ENCODE measurements at places on chromosomes 11 and 22. TPM values are rescaled to one million over a fixed set of nuclear protein-coding genes. Genes with fewer than 3 reads are reported as not detected.

The OR52A1 gene
- polyA plus RNA-seq, result not detected

DNA sequence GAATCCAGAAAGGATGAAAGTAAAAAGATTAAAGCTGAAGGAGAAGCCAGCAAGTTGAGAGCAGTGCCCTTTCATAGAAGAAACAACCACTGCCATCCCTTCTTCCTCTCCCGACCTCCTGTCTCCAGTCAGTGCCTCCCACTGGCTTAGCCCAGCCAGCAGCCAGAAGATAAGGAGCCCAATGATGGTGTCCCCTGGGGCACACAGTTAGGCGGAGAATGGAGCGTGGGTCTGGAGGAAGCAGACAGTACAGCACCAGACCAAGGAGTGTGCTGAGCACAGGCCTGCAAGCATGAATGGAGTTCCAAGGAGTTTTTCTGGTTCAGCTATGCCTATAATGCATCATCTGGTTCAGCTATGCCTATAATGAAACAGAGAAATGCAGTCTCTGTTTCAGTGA, 54.3 kb upstream of the TNRC6B start:
- no peak for DNase-seq

GRCh38 chr22:29871684-29872083, 11.3 kb upstream of the MTMR3 start:
- DNase-seq, result no peak

GRCh38 chr11:112777283-112777751, 183.9 kb upstream of the NCAM1 start:
- DNase-seq, result no peak

DNA sequence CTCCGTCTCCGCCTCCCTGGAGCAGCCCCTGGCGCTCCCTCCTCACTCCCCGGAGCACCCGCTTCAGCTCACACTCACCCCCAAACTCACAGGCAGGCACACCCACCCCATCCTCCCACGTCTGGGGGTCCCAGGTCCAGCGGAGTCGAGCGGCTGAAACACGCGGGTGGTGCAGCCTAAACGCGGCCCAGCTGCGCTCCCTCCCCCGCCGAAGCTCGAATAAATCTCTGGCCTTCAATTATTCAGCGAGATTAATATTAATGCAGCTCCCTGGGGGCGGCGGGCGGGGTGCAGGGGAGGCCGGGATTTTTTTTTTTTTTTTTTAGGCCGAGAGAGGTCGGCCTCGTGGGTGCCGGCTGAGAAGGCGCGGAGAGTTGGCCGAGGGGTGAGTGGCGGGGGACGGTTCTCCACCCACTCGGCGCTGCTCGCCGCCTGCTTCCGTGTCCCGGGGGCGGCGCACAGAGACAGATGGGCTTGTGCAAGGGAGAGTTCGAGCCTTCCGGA, 524 bp upstream of the SLC1A2 start:
- peak; percentile 24 for DNase-seq

GRCh38 chr11:40241524-40242051, 1217.9 kb downstream of the LRRC4C start:
- DNase-seq, result no peak

DNA sequence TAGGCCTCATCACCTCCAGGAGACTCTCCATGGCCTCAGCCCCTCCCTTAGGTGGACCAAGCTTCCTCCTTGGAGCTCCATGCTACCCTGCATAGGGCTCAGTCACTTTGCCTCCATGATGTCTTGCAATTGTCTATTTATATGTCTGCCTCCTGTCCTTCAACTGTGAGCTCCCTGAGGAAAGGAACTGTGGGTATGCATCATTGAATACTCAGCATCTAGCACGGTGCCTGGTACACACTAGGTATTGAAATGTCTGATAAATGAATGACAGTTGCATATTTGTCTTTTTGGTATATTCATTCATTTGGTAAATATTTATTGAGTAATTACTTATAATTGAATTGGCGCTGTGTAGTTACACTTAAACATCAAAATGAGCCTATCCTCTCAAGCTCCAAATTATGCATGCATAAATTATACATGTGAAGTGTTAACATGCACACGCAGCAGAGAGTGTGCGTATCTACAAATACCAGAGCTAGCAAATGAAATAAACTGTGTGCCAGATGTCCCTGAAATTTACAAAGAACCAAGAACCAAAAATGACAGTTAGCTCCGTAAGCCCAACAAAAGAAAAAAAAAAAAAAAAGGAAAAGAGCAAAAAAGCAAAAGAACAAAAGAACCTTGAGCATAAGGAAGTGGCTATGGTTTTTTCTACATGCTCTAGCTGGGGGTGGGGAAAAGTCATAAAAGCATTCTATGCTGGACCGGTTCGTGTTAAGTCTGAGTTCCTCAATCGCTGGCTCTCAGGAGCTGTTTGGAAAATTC, 25.2 kb downstream of the GRAP2 start:
- no peak for DNase-seq

GRCh38 chr22:23557467-23557866, 22.6 kb downstream of the IGLL1 start:
- no peak for DNase-seq

DNA sequence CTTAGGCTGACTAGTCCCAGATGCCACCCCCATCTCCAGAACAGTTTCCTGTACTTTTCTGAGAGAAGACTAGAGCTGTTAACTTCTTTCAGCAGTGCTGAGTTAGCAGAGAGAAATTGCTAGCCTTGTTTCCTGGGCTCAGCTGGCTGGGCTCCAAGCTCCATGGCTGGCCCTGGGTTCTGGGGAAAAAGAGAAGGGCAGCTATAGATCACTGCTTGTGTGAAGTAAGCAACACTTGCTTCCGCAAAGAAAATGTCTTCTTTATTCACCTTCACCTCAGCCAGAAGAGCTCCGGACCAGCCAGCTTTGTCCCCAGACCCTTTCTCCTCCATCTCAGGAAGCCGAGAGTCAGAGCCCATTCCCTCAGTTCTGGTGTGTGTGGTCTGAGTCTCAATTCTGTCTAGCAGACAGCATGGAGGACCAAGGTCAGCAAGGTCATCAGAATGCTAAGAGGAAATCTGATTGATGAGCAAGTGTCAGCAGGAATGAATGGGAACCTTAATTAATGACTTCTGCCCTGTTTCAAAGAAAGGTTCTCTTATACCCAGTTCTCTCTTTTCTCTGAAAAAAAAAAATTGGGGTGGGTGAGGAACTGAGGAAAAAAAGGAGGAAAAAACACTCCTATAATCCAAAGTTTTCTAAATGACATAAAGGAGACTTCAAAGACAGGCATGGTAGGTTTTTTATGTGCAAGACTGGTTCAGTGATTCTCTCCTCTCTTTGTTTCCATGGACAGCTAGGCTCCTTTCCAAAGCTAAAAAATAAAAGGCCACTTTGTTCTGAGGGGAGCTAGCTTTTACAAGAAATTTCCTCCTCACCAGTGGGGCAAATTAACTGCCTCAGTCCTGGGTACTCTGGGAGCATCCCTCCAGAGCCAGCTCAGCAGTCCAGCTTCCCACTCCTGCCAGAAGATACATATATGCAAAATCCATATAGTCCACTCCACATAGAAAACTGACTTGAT, 63.6 kb upstream of the FAM181B start:
- DNase-seq, result no peak

All from pancreas (tissue), 10 donors.